Mammary epithelial cell (primary cell): ENCODE measurements at places on chromosomes 2 and 18. TPM values are rescaled to one million over a fixed set of nuclear protein-coding genes. Genes with fewer than 3 reads are reported as not detected.

DNA sequence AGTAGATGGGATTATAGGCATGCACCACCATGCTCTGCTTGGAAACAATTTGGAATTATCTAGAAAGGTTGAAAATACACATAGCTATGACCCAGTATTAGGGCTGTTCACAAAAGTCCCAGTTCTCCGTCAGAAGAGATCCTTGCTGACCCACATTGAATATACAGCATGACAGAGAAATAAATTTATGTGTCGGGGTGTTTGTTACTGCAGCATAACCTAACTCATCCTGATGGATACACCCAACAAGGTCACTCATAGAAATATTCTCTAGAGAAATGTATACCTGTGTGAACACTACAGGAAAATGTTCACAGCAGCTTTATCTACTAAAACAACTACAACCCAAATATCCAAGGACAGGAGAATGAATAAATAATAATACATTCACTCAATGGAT is 9.0 kb downstream of the TBC1D8 start:
- DNase-seq: no peak

- no peak for DNase-seq
Observed at GRCh38 chr2:112722816-112723546, 2.2 kb downstream of the NT5DC4 start.

GRCh38 chr2:17057109-17058017 is 391.7 kb upstream of the CYRIA start:
- no peak for DNase-seq

DNA sequence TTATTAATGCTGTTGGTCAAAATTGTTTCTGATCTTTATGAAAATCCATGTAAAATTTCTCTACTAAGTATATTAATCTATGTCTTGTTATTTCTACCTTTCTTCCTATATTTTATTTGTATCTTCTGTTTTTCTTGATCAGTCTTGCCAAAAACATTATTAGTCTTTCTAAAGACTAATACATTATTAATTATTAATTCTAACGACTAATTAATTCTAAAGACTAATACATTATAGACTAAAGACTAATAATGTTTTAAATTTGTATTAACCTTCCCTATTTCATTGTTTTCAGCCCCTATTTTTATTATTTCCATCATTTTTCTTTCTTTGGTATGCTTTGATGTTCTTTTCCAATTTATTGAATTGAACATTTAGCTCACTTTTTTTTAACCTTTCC is 27.7 kb downstream of the NEURL3 start:
- DNase-seq: no peak

DNA sequence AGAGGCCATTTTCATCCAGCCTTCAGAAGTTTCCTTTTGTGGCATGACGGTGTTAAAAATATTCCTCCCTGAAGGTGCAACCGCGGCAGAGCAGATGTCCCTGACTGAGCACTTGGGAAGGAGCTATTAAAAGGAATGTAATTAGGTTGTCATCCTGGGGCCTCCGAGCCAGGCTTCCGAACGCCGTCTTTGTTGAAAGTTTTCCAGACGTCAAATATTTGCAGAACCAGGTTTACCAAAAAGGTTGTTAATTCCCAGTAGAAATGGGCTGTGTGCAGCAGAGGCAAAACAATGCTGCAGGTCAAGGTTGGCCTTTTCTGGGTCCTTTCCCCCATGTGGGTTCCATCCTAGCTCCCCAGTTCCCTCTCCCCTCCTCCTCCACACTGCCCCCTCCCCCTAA is 110.0 kb upstream of the STPG4 start:
- DNase-seq: no peak

GRCh38 chr2:235921508-235922191 is 246.5 kb downstream of the GBX2 start:
- no peak for DNase-seq

DNA sequence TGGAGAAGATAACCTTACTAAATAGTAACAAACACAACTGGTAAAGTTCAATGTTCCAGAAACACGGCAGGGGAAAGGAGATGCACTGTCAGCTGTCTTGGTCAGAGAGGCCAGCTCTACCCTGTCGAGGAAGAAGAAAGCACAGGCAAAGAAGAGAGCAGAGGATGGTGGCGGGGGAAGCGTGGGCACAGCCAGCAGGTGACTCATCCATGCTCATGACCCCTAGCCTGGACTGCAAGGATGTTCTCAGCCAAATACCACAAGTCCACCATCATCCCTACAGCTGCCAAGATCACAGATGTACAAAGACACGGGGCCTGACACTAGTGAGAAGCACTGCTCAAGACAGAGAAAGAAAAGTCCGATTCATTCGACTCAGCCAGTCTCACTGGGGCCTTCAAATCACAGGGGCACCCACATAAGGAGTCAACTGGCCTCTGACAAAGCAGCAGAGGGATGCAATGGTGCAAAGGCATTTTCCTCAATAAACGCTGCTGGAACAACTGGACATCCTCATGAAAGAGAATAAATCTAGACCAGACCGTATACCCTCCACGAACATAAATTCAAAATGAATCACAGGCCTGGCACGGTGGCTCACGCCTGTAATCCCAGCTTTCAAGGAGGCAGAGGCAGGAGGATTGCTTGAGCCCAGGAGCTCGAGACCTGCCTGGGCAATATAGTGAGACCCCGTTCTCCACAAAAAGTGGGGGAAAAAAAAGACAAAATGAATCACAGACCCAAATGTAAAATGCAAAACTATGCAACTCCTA is 5.6 kb downstream of the DTYMK start:
- DNase-seq: peak; percentile 68

GRCh38 chr2:36355890-36356297 is 316 bp downstream of the CRIM1 start:
- no peak for DNase-seq

DNA sequence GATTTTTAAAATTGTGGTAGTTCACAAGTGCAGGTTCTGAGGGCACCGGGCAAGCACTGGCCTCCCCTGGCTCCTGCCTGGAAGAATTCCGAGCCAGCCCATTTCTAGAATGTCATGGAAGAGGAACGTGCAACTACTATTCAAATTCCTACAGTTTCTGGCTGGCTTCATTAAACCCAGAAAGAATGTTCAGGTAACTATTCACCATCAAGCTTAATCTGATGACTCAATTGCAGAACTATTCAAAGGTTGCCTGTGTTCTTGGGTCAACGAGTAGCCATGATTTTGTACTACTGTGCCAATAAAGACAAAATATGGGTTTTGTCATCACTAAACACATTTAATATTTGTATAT is 14.3 kb upstream of the MFF start:
- peak; percentile 61 for DNase-seq

GRCh38 chr2:9686061-9686460 is 55.3 kb upstream of the YWHAQ start:
- no peak for DNase-seq

- no peak for DNase-seq
Observed at GRCh38 chr18:32776561-32776960, 3.7 kb upstream of the KLHL14 start.

The SPDYA gene
- 0.03 TPM for polyA plus RNA-seq

The IL1RN gene
- polyA plus RNA-seq: 38.0 TPM

The ASPRV1 gene
- 0.05 TPM for polyA plus RNA-seq

The IL1B gene
- polyA plus RNA-seq: 161 TPM

The CCL20 gene
- polyA plus RNA-seq: 0.50 TPM

The NAT8 gene
- polyA plus RNA-seq: not detected

The UGT1A1 gene
- 0.03 TPM for polyA plus RNA-seq

The PAX8 gene
- 0.79 TPM for polyA plus RNA-seq

The GGCX gene
- 42.4 TPM for polyA plus RNA-seq

The PLEK gene
- polyA plus RNA-seq: 0.07 TPM
